ENCODE measurements at places on chromosomes 3 and 15.

- DNase-seq = no peak
These were observed 70.3 kb downstream of the ARNT2 start for GRCh38 chr15:80474224-80475215.

DNA sequence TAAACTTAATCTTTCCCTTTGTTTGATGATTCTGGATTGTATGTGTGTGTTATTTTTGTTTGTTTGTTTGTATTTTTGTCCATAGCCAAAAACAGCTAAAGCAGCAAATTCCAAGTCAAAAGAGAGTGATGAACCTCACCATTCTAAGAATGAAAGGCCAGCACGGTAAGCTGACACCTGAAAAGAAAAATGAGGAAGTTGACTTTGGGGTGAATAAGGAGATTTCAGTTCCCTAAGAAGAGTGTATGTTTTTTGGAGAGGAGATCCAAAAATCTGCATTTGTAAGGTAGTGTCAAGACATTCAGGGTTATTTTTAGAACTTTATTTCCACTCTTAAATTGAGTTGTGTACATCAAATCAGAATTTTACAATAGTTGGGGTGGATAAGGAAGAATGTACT, 52.3 kb upstream of the UTS2B start:
- no peak for DNase-seq

- no peak for DNase-seq
These were observed 73.5 kb downstream of the EPHB3 start for GRCh38 chr3:184635126-184635525.

DNA sequence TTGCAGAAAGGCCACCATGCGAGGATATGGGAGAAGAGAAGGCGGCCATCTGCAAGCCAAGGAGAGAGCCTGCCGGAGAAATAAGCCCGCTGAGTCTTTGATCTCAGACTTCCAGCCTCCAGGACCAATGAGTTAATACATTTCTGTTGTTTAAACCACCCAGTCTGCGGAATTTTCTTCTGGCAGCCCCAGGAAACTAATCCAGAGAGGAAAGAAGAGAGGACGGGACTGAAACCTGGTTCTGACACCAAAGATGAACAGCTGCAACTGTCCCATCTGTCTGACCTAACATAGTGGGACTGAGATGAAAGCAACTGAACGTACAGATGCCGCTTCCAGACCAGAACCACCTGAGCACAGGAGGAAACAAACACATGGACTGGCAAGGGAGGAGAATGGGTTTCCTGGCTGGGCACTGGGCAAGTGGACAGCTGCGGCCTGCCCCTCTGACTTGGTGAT, 32.3 kb downstream of the VGLL4 start:
- DNase-seq = no peak

GRCh38 chr3:29576181-29576580, 295.3 kb downstream of the RBMS3 start:
- DNase-seq = no peak

GRCh38 chr3:127698691-127699415, 26.1 kb downstream of the ABTB1 start:
- no peak for DNase-seq

DNA sequence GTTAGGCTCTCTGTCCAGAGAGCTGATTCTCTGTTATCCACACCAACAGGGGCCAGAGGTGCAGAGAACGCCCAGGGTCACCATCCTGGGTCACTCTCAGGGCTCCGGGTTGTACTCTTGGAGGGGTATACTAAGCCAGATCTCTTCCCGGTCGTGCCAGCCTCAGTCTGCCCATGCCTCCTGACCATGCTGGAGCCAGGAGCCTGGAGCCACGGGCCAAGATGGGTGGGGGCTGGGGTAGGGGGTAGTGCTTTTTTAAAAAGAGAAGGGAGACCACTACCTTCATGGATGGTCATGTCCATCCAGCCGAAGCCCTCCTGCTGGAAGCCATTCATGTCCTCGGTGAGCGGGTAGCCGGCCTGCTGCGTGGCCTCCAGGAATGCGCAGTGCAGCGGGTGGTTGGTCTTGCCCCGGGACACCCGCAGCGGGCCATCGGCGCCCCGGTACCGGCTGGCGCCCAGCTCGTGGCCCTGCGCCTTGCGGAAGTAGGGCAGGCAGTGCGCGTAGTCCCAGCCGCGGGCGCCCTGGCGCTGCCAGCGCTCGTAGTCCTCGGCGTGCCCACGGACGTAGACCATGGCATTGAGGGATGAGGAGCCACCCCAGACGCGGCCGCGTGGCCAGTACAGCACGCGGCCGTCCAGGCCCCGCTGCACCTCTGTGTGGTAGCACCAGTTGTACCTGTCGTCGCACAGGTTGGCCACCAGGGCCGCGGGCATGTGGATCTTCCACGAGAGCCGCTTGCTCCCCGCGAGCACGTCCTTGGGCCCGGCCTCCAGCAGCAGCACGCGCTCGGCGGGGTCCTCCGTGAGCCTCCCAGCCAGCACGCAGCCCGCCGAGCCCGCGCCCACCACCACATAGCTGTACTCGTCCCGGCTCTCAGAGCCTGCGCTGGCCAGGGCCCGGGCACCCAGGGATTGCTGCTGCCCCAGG, 22.9 kb downstream of the CHDH start:
- DNase-seq = no peak

GRCh38 chr3:153456833-153457545, 295.0 kb downstream of the RAP2B start:
- DNase-seq = no peak

DNA sequence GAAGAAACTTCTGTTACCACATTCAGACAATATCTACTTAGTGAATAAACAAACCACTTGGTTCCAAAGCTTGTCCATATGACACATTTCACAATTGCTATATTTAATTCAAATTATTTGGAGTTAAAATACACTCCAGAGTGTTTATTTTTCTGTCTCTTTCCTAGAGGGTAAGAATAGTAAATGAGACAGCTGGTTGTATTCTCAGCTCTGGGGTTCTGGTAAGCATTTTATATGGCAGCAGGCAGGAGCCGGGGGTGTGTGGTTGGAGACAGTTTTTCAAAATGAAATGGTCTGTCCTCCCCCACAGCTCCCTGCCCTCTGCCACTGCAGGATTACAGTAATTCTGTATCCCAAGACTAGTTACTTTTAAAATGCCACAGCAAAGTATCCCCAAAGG, 10.9 kb upstream of the SEC61A1 start:
- no peak for DNase-seq

GRCh38 chr15:88288206-88288605, 31.7 kb upstream of the NTRK3 start:
- DNase-seq = no peak

DNA sequence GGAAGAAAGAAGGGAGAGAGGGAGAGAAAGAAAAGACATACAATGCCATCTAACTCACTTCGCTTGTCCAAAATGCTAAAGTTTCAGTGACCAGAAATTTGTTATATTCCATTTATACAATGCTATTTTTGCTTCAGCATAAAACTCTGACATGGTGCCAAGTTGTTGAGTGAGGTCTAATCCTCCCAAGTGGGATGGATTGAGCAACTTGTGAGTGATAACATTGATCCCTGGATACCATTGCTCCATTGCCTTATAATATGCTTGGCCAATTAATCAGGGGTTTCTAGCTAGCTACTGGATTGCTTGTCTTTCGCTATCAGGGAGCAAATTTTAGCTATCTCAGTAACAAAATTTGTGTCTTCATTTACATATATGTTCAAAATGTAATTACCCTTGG, 615.6 kb upstream of the DPPA4 start:
- no peak for DNase-seq

GRCh38 chr3:126440709-126440995, 35.0 kb downstream of the ZXDC start:
- no peak for DNase-seq

DNA sequence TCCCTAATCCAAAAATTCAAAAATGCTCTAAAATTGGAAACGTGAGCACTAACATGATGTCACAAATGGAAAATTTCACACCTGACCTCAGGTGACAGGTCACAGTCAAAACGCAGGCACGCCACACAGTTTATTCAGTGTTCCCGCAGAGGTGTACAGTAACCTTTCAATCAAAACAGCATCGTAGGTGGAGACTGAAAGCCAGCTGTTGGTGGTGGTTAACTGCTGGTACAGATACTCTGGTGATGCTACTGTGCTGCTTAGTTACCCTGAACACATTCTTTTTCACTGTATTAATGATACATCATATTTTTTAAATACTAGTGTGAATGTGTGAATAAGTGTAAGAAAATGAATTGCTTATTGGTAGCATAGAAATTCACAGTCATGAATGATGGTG, 23.8 kb downstream of the RAB11A start:
- no peak for DNase-seq

DNA sequence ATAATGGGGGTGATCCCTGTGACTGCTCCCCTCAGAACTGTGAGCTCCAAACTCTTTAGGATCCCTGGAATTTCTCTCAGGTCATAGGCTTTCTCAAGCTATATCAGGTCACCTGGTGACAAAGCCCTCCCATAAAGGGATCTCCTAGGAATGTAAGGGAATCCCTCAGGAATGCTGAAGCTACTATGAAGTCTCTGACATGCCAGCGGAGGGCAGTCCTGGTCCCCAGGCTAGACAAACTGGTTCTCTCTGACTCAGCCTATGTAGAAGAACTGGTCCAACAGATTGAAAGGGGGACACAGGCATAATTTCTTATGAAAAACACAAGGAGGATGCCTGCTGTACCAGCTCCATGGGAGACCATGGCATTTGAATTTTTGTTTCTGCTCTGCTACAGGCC, 6.7 kb downstream of the LPCAT4 start:
- DNase-seq = no peak

DNA sequence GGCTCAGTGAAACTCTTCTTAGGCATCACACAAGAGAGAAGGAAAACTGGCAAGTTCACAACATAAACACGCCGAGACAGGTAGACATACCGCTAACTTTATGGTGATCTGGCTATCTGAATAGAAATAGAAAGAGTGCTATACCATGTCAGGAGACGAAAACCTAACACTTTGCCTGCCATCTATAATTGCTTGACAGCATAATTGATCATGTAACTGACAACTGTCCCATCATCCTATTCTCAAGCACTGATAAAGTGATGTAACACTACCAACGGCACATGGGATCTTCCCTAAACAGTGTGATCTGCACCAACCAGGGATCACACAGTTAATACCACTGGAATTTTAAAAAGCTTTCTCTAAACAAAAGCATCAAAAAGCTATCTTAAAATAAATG, 270.9 kb upstream of the NSMCE3 start:
- no peak for DNase-seq

- no peak for DNase-seq
These were observed 7.0 kb upstream of the FSTL1 start for GRCh38 chr3:120457827-120458226.

GRCh38 chr15:95624100-95624499, 706.4 kb upstream of the NR2F2 start:
- DNase-seq = no peak

DNA sequence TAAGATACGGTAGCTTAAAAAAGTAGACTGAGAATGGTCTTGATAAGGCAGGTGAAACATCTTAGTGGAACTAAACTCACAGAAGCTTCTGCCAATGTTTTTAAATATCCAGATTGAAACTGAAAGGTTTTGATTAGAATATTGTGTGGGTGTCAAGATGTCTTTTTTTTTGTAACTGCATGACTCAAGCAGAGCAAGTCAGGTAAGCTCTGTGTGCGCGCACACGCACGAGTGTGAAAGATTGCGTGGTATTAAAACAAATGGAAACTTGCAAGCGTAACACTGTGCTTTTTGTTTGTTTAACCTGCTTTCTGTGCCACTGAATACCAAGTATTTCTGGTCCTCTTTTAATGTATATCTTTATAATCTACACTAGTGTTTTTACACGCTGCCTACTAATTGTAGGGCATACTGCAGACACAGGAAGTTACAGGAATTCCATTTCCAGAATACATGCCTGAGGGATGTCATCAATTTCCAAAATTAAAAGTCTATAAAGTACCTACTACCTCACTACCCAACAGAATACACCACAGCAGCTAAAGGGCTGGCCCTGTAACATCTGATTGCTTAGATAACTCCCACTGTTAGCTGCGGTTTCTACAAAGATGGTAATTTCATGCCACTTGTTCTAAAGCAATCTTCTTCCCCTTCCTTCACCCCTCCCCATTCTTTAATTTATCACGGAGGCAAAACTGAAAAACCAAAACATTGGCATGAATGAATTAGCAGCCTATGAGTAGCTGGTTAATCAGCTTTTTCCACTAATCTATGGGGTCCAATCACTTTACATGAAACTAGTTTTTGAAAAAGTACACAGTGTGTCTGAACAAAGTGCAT, 472.8 kb downstream of the SHQ1 start:
- no peak for DNase-seq

GRCh38 chr3:38585791-38586420, 63.6 kb downstream of the SCN5A start:
- DNase-seq = no peak

- DNase-seq = peak; percentile 53
These were observed 2.1 kb downstream of the LSAMP start for GRCh38 chr3:116443191-116443661.

GRCh38 chr3:54021071-54021470, 101.3 kb upstream of the CACNA2D3 start:
- DNase-seq = no peak

- DNase-seq = no peak
These were observed 5.4 kb downstream of the ACOX2 start for GRCh38 chr3:58531555-58531954.

DNA sequence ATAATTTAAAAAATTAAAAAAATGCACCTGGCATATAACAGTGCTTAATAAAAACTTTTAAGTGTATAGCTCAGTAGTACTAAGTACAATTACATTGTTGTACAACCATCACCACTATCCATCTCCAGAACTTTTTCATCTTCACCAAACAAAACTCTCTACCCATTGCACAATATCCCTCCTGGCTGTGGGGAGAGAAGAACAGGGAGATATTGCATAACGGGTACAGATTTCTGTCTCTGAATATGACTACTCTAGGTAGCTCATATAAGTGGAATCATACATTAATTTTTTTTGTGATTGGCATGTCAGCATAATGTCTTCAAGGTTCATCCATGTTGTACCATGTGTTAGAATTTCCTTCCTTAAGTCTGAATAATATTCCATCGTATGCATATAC, 91.0 kb upstream of the PLAAT1 start:
- DNase-seq = no peak

- DNase-seq = no peak
These were observed 1.5 kb downstream of the IGF2BP2 start for GRCh38 chr3:185823078-185824044.

DNA sequence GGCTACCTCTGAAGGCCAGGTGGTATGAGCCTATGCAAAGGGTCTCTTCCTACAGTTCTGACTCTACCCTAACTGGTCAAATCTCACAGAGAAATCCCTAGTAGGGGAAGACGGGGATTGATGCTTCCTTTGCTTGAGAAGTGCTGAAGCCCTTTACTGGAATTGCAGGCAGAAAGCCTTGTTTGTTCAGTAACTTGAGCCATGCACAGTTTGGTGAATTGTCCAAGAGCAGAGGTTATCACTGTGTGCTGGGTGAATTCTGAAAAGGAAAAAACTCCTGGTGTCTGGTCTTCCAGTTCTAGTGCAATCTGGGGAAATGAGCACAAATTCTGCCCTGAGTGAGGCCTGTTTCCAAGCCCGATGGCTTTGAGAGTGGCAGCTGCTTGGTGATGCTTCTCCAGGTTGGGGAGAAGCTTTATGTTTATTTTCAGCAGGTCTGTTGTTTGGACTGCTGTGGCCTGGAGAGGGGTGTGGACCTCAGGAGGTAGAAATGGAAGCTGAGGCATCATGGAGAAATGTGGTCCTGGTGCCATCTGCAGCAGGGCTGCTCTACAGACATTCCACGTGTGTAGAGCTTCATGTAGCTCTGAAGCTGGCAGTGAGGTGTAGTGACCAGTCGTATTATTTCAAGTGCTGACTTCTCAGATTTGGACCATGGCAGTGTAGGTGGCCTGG, 60.9 kb downstream of the ARNT2 start:
- no peak for DNase-seq
